ENCODE measurements at places on chromosomes 1 and 21.

- DNase-seq, result no peak
These were observed 212.8 kb downstream of the LRRC40 start for GRCh38 chr1:69992594-69992993.

DNA sequence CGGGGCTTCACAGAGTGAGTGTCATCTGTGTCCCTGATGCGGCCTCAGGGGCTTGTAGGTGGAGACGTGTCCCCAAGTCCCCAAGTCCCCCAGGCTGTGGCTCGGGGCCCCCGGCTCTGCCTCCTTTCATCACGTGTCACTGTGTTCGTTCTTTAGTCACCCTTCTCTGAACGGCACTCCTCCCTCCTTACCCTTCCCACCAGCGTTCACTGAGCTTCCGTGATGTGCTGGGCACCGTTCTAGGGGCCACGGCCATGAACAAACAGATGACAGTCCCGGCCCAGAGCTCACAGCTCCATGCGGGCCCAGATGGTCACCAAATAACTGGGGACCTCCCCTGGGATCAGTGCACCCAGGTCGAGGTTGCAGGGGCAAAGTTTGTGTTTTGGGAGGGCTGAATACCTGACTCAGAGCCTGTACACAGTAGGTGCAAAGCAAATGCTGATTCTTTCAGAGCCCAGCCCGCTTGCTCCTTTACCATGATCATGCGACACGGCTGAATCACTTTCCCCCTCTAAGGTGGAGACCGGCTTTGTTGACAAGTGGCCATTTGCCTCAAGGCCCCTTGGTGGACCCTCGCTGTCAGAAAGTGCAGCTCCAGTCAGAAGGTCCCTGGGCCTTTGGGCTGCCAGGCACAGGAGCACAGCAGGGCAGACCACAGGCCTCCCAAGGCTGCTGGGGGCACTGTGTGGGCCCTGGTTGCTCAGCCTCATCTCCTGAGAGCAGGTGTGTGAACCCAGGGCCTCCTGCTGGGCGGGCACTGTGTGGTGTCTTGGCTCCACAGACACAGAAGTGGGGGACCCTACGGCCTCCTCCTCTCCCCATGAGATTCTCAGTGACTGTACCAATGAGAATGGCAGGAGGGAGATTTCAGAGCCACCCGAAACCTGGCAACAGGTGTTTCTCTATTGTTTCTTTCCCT is 592.5 kb downstream of the PTPRU start:
- DNase-seq, result no peak

DNA sequence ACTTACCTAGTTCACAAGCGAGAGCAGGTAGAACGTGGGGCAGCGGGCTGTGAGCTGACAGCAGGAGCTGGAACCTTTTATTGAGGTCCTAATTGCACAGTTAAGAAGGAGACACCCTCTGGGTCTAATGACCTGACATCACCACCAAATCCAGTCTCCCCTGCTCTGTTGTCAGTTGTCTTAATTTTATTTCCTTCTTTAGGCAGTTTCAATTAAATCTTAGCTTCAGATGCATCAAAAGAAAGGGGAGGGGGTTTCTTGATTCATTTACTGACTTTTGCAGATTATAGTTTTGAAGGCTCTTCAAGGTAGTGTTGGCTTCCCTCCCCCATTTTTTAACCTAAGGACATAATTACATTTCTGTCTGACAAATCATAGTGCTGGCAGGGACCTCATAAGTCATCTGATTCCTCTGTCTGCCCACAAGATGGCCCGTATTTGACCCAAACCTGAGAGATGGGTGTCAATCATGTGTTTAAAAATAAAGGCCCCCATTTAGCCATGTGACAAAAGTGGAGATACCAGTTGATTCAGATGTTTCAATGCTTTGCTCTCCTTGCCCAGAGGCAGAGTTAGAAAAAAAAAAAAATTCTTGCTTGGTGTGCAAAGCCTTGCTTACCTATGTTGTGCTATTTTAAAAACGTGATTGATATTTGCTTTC is at the start of gene TCHHL1:
Gene TCHHL1 (minus strand): TSS at position 51 of the 661 bp plus-strand sequence. CDS start 921 bp downstream, outside the sequence.
- DNase-seq, result no peak

- DNase-seq, result no peak
These were observed 86.0 kb downstream of the UBIAD1 start for GRCh38 chr1:11358984-11359383.

DNA sequence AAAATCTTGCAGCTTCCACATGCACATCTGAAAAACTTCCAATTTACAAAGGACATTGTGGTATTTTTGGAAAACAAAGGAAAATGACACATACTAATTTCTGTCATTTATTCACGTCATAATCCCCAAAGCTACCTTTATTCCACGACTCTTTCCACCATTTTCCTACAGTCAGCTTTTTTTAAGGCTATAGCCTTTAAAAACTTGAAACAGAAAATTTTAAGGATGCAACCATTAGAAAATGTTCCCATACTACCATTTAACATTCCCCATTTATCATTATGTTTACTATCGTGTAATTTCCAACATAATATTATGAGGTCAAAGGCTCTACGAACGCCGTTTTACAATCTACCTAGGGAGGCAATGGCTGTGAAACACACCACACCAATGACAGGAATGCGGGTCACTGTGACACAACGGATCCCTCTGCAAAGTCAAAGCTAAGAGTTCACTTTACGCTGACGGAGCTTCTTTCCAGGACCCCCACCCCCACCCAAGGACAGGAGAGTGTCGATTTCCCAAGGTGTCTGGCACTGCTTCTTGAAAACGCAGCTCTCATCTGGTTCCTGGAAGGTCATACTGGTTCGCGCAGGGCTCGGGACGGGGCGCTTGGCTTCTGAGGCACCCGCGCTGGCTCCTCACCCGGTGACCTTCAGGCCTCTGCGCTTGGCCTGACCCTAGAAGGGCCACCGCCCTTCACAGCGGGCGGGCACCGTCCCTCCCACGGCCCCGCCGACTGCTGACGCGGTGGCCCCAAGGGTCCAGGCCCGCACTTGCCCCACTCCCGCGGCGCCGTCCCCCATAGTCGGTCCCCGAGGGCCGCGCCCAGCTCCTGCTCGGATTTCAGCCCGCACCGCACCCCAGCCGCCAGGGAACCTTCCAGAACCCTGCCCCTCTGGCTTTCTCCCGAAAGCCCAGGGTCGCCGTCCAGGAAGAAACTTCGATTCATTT is 50.5 kb upstream of the ATF3 start:
- DNase-seq, result peak; percentile 35

- no peak for DNase-seq
These were observed 13.9 kb upstream of the BTG2 start for GRCh38 chr1:203291201-203292096.

DNA sequence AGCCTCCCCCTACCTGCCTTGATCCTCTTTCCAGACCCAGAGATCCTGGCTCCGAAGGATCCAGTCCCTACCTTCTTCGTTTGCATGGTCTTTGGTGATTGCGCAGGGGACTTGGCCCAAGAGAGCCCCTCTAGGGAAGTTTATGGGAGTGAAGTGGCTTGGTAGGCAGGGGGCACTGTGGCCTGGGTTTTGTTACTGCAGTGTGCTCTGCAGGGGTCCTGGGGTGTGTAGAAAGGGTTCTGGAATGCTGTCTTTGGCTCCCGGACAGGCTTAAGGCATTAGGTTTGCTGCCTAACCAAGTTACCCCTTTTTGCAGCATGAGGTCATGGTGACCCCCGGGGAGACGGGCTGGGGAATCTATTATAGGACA is 3.8 kb downstream of the ATP8B2 start:
- DNase-seq, result no peak

GRCh38 chr1:14866911-14867612 is 268.6 kb downstream of the KAZN start:
- no peak for DNase-seq

DNA sequence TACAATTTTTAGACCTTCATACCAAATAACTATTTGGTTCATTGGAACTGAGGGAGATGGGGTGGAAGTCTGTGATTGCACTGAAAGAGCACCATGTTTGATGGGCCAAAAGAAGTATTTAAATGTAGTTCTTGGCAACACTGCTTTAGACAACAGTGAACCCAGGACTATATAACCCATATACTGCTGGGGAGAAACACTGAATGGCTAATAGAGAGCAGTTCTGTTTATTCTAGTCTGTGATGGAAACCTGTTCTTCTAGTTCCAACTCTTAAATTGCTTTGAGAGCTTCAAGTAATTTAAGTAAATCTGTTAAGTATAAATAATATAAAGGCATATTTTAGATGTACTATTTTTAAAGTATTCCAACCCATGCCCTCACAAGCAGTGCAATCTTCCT is 96.3 kb downstream of the NIBAN1 start:
- DNase-seq, result no peak

GRCh38 chr1:34950428-34950827 is 21.0 kb upstream of the DLGAP3 start:
- no peak for DNase-seq

GRCh38 chr1:201481004-201481380 is 12.0 kb upstream of the PHLDA3 start:
- no peak for DNase-seq

DNA sequence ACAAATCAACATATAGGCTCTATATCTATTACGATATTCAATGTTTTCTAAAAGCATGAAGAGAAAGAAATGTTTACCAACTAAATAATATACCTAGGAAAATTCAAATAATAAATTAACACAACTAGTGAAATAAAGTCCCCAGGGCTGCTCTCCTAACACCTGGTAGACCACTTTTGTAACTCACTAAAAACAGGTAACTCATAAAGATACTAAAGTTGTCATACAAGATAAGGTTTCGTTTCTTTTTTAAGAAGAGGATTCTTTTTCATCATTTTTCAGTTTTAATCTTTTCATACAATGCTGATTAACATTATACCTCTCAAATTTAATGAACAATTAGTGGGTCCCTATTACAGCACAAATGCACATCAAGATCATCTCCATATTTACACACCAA is 99.0 kb downstream of the ZZZ3 start:
- no peak for DNase-seq

DNA sequence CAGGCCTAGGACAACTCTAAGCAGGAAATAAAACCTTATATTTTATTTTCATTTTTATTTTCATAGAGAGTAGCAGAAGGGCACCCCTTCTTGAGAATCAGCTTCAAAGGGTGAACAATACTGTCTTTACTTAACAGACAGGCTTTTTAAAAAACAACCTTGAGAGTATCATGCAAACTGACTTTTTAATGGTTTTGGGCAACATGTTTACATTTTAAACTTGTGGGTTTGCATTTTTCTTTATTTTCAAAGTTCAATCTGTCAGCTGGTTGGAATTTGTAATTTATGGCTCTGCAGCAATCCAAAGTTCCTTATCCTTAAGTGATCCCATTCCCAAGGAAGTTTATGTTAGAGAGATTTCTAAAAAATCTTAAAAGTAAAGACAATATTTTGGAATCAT is 392.3 kb upstream of the ADAMTS5 start:
- DNase-seq, result peak; percentile 31

DNA sequence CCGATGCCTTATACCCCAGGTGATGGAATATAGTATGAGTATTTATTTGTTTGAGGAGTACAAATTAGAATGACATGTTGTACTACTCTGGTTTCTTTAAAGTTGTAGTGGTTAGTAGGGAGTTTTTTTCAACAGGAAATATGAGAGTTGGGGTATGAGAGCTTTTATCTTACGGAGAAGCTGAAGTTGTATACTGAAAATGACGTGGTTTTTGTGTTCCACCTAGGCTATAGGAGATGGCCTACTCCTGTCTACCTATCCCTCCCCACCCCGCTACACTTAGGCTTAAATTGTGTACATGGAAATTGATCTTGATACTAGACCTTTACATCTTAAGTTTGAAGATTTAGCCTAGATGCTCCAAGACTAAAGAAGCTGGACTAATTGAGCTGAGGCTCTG is 6.8 kb upstream of the HAX1 start:
- no peak for DNase-seq

GRCh38 chr1:159055181-159055641 is 21.4 kb downstream of the AIM2 start:
- DNase-seq, result no peak

GRCh38 chr1:61140778-61141177 is 58.4 kb downstream of the NFIA start:
- DNase-seq, result no peak

- DNase-seq, result no peak
These were observed 49.6 kb upstream of the DAB1 start for GRCh38 chr1:57473448-57473847.

DNA sequence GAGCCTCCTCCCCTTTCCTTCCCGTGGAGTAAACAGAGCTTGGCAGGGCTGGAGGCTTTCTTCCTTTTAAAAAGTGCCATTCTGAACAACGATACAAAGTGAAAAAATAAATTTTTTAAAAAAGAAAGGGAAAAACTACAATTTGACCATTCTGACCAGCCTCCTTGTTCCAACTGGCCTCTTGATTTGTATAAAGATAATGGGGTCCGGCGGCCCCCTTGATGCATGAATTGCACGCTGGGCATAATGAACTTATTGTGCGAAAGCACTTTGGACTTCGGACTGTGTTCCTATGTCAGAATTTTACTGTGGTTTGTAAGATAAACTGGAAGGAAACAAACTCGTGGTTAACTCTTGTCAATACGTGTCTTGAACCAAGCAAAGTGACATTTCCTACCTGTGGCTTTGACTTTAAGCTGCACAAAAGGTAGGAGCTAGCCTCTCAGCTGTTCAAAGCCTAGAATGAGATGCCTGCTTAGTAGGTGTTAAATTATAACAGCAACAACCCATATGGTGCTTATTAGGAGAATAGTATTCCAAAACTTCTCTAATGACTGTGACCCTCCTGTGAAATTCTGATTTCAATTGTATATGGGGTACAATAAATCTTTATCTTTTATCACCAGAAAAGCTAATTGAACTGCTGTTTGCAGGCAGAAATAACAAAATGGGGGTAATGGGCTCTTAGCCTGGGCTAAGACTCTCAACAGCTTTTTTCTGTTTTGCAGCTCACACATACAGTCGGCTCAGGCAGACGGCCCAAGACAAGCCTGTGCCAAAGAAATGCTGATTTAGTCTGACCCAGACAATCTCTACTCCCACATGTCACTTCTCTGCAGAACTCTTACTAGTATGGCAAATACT is 9.3 kb downstream of the IRF2BP2 start:
- no peak for DNase-seq

DNA sequence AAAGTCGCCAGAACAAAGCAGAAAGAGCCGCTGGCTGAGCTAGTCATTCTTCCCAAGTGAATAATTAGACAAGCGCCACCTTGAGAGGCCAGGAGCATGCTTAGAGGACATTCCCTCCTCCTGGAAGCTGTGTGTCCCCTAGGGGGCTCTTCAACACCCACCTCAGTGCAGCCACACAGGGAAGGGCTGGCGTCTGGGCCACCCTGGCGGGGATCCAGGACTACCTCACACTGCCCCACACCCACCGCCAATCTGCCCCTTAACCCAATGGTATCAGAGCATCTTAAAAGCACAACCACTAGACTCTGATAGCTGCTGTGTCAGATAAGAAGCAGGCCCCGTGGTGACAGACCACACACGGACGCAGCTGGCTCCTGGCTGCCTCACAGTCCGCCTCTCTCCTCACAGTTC is 24.9 kb downstream of the SETD4 start:
- no peak for DNase-seq

- no peak for DNase-seq
These were observed 17.0 kb downstream of the MRAP start for GRCh38 chr21:32315511-32316281.
